ENCODE measurements at places on chromosomes 6 and 20. TPM values are rescaled to one million over a fixed set of nuclear protein-coding genes. Genes with fewer than 3 reads are reported as not detected.

Gene KCNQ5
- 7.8 TPM for total RNA-seq

Gene BPIFB1
- 0.07 TPM for total RNA-seq

Gene IL20RA
- total RNA-seq: 0.20 TPM

Gene ULBP2
- total RNA-seq: 14.9 TPM

Gene SGK2
- 0.73 TPM for total RNA-seq

Gene HLA-DOB
- total RNA-seq: 0.10 TPM

Gene RTF2
- total RNA-seq: 71.4 TPM

Measured in smooth muscle cell of the pulmonary artery (primary cell).